ENCODE measurements at places on chromosomes 7 and 10.
A peak's percentile ranks its signal among the peaks of the same experiment; 100 is the strongest.

- DNase-seq = no peak
These were observed 3.0 kb upstream of the MCM10 start for GRCh38 chr10:13158401-13158800.

DNA sequence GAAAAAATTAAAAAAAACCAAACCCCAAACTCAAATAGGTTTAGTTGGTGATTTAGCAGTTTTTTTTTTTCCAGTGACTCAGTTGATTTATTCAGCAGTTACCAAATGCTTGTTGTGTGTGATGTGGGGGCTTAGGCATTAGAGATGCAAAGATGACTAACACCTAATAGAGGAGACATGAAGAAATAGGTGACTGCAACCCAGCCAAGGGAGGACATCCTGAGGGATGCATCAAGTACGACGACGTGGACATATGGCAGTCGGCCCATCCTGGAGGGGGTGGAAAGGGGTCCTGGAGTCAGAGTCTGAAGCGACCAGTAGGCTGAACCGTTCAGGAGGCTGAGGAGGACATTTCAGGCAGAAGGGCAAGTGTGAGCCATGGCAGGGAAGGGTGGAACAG, 35.5 kb downstream of the LRMDA start:
- DNase-seq = no peak

DNA sequence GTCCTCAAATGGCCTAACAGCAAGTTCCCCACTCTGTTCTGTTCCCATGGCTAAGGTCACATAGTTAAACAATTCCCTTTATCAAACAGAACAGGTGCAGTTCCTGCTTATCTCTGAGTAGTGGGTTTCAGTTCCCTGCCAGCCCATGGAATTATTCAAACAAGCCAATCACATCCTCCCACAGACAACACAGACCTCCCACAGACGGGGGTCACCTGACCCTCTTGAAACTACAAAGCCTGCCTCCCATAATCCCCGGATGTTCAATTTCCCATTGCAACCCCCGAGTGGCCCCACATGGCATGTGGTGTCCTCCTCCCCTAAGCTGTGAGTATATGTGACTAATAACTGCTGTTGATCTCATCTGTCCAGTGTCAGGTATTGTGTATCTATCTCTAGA, 64.1 kb downstream of the TMEM168 start:
- no peak for DNase-seq

- DNase-seq = no peak
These were observed 103.8 kb upstream of the LYZL1 start for GRCh38 chr10:29185050-29185449.

- no peak for DNase-seq
These were observed 28.2 kb downstream of the PUS7 start for GRCh38 chr7:105493923-105494315.

- peak; percentile 8 for DNase-seq
These were observed 18.0 kb downstream of the MACC1 start for GRCh38 chr7:20199015-20199737.

DNA sequence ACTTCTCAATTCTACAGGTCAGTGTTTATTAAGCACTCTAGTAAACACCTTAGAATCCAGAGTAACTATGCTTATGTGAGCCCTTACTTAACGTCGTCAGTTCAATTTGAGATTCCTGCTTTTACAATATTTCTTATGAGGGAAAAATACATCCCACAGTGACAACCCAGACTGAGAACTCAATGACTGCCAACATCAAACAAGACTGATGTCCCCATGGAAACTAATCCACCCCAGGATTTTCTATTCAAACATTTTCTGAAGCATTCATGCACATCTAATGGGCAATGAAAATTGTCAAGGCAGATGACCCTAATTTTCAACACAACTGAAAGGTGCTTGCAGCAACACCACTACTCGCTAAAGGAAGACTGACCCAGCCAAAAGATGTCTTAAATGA, 67.0 kb downstream of the ATE1 start:
- no peak for DNase-seq

- DNase-seq = no peak
These were observed 38.1 kb upstream of the SEMA3A start for GRCh38 chr7:84232646-84233045.

- DNase-seq = peak; percentile 63
These were observed 35.2 kb upstream of the EBLN1 start for GRCh38 chr10:22252801-22253579.

GRCh38 chr10:117590101-117590875, 47.7 kb downstream of the EMX2 start:
- DNase-seq = no peak

DNA sequence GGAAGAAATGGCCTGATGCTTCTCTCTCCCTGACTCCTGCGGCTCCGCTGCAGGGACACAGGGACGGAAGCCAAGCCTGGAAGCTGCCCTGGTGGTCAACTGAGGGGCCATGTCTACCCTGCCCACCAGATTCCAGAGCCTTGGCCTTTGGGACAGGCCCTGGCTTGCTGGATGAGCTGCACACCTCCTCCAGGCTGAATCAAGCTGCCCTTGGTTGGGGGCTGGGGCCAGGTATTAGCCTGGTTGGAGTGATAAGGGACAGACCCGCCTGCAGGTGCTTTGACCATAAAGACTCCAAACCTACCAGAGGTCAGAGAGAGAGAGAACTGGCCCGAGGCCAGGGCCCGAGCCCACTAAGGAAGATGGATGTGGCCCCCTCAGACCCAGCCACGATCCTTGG, 30.1 kb downstream of the CRHR2 start:
- no peak for DNase-seq

- no peak for DNase-seq
These were observed 1.4 kb upstream of the FAM204A start for GRCh38 chr10:118343549-118343948.

- DNase-seq = no peak
These were observed 29.5 kb upstream of the HSPB1 start for GRCh38 chr7:76272851-76273497.

- DNase-seq = no peak
These were observed 5.6 kb upstream of the TBX20 start for GRCh38 chr7:35259523-35259908.

GRCh38 chr10:12844811-12845483, 156.6 kb downstream of the CCDC3 start:
- no peak for DNase-seq
